ENCODE measurements at places on chromosomes 7 and 10. TPM values are rescaled to one million over a fixed set of nuclear protein-coding genes. Genes with fewer than 3 reads are reported as not detected.

OPN4 gene
- not detected for total RNA-seq

CRYGN gene
- total RNA-seq: not detected

CACNB2 gene
- 20.6 TPM for total RNA-seq

SPDYE18 gene
- 0.51 TPM for total RNA-seq

GPR26 gene
- not detected for total RNA-seq

SPDYE2 gene
- total RNA-seq: not detected

CPED1 gene
- total RNA-seq: 48.7 TPM

GIMAP6 gene
- 16.6 TPM for total RNA-seq

ZEB1 gene
- total RNA-seq: 149 TPM

PPP1R17 gene
- total RNA-seq: not detected

Data from cardiac septum (tissue), 1 donor.